ENCODE measurements at places on chromosomes 13 and 19.

DNA sequence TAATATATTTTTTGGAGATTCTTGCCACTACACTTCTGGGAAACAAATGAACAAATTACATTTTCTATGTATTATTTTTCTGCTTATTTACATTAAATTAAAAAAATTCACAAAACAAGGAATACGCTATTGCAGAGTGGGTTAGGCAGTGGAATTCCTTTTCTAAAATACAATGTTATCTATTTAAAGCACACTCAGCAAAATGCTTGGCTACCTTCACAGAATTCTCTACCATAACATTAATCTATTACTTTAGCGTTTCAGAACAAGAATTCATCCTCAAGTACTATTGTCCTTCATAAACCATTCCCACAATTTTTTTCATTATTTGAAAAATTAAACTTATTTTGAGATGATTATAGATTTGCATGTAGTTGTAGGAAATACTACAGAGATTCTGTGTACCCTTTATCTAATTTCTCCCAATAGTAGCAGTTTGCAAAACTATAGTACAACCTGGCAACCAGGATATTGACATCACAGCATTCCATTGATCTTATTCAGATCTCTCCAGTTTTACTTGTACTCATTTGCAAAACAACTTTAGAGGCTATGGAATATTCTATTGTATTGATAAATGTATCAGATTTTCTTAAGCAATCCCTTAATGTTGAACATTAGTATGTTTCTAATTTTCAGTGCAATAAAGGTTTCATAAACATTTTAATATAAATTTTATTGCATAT lies 120.9 kb downstream of the DLEU7 start:
- DNase-seq = no peak

DNA sequence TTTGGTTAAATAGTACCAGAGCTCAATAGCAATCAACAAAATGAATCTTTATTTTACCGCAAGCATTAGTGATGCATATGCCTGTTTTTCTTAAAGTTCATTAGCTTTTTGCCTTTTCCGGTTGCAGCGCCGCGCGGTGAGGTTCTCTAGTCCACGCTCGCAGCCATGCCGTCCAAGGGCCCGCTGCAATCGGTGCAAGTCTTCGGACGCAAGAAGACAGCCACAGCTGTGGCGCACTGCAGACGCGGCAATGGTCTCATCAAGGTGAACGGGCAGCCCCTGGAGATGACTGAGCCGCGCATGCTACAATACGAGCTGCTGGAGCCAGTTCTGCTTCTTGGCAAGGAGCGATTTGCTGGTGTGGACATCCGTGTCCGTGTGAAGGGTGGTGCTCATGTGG lies 42.1 kb upstream of the ZNF486 start:
- no peak for DNase-seq

DNA sequence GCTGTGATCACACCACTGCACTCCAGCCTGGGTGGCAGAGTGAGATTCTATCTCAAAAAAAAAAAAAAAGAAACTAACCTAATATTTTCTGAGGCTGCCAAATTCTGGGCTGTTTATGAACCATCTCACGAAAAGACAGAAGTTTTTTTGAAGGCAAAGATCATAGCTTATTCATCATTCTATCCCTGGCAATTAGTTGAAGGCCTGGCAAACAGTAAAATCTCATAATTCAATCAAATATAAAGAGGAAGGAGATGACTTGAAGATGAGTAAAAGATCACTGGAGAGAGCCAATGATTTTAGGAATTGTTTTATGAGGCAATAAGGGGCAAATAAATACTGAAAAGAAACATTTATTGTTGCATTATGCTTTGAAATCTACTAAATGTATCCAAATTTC lies 216.5 kb downstream of the DCLK1 start:
- DNase-seq = no peak

- no peak for DNase-seq
Observed at GRCh38 chr13:100433475-100433874, 155.1 kb downstream of the GGACT start.

- no peak for DNase-seq
Observed at GRCh38 chr19:14770136-14770535, 8.2 kb downstream of the ADGRE2 start.

GRCh38 chr19:2327773-2328400 lies 499 bp downstream of the LSM7 start:
- DNase-seq = peak; percentile 34

DNA sequence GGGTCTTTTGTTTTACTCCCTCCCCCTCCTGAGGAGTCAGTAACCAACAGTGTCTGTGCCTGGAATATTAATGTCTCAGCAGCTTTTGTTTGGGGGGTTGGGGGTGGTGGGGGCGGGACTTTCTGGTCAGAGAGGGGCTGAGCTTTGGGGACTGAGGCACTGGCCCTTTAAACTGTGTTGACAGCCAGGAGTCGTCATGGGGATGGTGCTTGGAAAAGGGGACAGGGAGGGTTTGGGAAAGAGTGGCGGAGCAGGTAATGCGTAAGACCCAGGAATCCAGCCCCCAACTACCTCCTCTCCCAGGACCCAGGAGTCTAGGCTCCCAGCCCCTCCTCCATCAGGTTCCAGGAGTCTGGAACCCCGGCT lies 5.2 kb downstream of the CADM4 start:
- no peak for DNase-seq

- DNase-seq = no peak
Observed at GRCh38 chr19:57473646-57474045, 3.7 kb downstream of the ZNF772 start.

GRCh38 chr13:82878536-82878935 lies 1003.7 kb downstream of the SLITRK1 start:
- DNase-seq = peak; percentile 2

Data from HS-5 (cell line).